ENCODE measurements at places on chromosomes 5 and 9.
A peak's percentile ranks its signal among the peaks of the same experiment; 100 is the strongest.

GRCh38 chr9:123997665-123998277, 13.8 kb upstream of the LHX2 start:
- peak; percentile 59 for DNase-seq

DNA sequence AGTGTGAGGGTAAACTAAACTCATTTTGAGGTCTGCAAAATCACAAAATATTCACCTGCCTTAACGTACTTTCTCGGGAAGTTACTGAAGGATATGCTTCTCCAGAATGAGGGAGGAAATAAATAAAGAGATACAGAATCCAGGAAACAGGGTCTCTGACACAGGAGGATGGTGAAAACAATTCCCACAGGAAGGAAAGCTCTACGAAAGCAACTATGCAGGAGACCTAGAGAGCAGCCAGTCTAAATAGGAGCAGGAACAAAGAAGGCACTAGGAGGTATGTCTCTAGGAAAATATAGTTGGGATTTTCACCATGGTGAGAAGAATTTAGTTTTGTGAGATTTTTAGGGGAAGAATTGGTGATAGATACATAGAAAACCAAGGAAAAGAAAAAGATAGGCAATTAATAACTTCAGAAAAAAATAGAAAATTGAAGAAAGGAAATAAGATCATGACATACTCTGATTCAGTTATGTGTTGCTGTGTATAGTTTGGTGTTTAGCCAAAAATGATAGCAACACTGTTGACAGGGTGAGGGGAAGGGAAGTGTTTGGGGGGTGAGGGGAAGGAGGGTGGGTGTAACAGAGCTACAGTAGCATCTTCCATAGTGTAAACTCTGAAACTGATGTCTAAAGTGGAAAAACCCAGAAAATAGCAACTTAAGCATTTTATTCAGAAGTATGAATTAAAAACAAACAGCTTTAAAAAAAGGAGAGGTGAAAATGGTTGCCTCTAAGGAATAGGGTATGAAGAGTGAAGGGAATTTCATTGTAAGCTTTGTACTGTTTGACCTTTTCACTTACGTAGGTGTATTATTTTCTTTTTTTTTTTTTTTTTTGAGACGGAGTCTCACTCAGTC, 9.8 kb downstream of the GPR21 start:
- no peak for DNase-seq

DNA sequence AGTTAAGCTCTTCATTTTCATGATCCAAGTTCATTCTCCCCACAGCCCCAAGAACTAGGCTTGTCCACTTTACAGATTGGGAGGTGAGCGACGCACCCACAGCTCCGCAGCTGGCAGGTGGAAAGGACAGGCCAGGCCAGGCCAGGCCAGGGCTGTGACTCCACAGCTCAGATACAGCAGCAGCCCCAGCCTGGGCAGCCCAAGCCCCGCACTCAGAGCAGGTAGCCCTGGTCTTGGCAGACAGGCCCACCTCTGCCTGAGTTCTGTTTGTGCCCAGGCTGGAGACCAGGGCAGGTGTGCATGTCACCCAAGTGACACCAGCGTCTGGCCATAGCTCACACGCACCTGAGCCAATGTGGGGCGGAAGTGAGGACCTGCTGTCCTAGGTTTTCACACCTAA, 124.7 kb downstream of the WNK2 start:
- DNase-seq = no peak

GRCh38 chr9:26244661-26245451, 566.6 kb upstream of the TUSC1 start:
- no peak for DNase-seq

DNA sequence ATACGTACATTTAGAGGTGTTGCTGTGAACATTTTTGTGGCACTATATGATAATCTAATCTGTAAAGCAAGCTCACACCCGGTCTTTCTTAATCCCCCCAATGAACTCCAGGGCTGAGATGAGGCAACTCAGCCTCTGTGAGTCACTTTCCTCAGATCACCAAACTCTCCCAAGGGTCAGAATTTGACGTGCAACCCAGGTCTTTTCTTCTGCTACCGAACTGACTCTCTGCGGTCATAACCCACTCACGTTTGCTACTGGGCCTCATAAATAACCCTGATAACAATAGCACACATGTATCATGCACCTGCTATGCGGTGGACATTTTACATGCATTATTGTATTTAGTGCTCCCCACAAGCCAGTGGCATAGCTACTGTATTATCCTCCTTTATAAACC, 153.1 kb downstream of the DROSHA start:
- no peak for DNase-seq

- peak; percentile 72 for DNase-seq
Observed at GRCh38 chr5:77076961-77077828, 9.9 kb downstream of the ZBED3 start.
